ENCODE measurements at places on chromosomes 12 and 14.

GRCh38 chr12:102549691-102550090 is 69.3 kb upstream of the IGF1 start:
- DNase-seq: no peak

DNA sequence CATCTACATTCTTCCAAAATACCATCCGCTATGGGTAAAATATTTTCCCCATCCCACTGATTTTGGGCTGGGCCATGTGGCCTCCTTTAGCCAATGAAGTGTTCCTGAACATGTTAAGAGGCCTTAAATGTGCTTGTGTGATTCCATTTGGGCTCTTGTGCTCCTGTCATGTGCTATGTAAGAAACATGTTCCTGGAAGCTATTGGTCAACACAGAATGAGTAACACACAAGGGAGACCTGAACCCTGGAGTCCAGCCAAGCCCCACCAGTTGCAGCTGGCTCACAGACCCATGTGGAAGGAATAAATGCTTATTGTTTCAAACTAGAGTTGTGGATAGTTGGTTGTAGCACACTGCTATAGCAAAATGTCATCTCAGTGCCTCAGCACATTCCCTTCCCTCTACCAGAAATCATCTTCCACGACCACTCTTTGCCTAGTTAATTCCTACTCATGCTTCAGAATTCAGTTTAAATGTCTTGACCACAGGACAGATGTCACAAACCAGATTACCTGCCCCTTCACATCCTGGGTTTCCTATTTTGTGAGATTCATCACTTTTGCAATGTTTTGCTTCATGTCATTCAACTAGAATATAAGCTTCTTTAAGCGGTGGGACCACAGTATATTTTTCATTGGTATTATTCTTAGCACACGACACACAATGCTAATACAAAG is 217.3 kb upstream of the EEA1 start:
- DNase-seq: peak; percentile 81

- DNase-seq: peak; percentile 90
Measured at GRCh38 chr14:52369305-52369801, 55.2 kb downstream of the PTGER2 start.

GRCh38 chr12:127677537-127678131 is 589.3 kb upstream of the TMEM132C start:
- peak; percentile 63 for DNase-seq

DNA sequence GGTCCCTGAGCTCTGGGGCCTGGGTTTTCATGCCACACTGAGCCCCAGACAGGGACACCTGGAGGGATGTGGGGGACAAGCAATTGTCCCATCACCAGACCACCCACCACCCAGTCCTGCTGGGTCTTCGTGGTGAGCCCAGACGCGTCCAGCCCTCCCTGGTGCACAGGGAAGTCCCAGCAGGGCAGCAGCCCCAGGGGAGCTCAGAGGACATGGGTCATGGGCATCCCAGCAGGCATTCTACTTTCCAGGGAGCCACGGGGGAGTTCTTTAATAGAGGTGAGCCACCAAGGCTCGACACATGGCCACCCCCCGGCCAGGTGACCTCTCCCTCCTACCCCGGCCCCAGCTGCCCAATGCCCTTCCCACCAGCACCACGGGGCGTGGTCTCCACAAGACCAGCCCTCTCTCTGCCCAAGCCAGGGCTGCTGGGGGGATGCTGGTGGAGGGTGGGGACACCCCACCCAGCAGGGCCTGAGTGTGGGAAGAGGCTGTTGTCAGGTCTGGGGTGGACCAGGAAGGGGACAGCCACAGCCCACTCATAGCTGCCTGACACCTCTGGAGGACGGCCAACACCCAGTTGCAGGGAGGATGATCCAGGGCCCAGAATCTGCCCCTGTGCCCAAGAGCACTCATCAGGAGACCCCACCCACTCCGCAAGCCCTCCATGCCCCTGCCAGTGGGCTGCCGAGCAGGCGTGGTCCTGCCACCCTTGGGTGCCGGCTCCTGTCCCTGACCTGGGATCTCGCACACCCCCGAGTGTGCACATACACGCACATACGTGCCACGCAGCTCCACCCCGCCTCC is 14.1 kb downstream of the AKT1 start:
- DNase-seq: no peak

DNA sequence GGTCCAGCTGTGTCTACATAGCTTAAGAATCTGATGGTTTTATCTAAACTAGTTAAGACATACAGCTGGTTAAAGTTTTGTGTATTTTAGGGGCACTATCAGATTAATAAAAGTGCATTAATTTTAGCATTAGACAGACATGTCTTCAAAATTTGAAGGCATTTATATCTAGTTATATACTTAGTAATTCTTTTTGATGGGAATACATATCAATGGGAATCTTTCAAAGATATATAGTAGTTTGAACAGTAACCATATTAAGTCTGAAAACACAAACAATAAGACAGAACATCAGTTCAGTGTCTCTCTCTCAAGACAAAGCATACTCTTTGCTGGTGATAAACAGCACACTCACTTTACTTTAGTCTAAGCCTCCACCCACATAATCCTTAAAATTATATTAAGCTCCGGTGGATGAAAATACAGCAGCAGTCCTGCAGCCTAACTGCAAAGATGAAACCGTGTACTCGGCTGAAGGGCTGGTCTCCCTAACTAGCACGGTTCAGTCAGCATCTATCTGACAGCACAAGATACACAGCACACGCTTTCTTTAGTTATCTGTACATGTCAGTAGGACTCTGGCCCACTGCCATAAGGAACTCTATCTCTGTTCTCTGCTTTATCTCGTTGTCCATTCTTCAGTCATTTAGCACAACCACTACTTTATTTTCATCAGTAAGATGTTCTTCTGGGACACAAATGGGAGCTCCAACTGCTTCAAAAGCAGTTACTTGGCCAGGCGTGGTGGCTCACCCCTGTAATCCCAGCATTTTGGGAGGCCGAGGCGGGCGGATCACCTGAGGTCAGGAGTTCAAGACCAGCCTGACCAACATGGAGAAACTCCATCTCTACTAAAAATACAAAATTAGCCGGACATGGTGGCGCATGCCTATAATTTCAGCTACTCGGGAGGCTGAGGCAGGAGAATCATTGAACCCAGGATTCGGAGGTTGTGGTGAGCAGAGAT is 80.5 kb downstream of the MED13L start:
- peak; percentile 59 for DNase-seq

DNA sequence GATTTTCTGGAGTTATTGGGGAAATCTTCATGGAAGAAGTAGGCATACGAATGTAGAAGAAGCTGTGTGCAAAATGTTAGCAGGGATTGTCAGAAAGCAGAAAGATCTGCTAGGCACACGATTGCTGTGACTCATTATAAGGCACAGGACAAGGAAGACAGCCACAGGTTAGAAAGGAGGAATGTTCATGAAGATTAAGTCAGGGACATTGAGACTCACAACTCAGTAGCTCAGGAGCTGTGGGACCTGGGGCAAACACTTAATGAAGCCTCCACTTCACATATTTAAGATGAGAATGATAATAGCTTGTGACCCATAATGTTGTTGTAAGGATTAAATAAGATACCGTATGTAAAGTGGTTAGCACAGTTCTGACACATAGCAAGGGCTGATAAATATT is 26.6 kb upstream of the RTRAF start:
- DNase-seq: peak; percentile 10

- DNase-seq: no peak
Measured at GRCh38 chr14:29926228-29926627, 1.4 kb downstream of the PRKD1 start.

GRCh38 chr14:50139192-50139591 is 22.8 kb upstream of the VCPKMT start:
- DNase-seq: peak; percentile 76

- peak; percentile 98 for DNase-seq
Measured at GRCh38 chr12:101935890-101936746, 58.7 kb downstream of the DRAM1 start.

GRCh38 chr12:104175726-104176247 is 37.8 kb upstream of the NFYB start:
- no peak for DNase-seq

GRCh38 chr12:105264771-105265170 is 28.8 kb upstream of the APPL2 start:
- no peak for DNase-seq

DNA sequence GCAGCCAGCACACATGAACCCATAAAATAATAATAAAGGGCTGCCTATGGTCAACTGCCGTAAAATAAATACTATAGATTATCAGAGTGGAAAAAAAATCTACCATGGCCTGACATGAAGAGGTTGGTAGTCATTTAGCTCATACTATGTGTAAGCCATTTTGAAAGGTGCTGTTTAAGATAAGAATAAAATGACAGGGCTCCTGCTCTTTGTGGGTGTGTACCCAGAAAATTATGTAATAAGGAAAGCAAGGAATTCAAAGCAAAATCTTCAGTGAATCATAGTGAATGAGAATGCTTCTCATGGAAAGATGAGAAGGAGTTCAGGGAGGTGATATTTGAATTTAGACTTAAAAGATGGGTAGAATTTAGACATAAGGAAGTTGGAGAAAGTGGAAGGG is 42.9 kb upstream of the PPM1H start:
- DNase-seq: no peak

DNA sequence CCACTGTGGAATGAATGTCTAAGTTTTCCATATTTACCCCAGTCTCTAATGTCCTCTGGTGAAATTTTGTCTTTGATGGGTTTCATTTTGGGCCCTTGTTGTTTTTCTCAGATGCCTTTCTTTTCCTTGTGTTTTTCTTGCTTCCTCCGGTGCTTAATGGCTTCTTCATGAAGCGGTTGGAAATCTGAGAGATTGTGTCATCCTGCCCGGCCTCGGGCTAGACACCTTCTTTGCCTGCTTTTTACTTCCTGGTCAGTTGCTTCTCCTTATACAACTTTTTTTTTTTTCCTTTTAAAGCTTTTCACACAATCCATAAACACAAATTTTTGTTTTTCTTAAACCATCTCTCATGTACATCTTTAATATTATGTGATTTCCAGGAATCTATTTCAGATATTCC is 7.1 kb downstream of the ETV6 start:
- no peak for DNase-seq

- no peak for DNase-seq
Measured at GRCh38 chr12:110619534-110619953, 5.6 kb downstream of the TCTN1 start.

DNA sequence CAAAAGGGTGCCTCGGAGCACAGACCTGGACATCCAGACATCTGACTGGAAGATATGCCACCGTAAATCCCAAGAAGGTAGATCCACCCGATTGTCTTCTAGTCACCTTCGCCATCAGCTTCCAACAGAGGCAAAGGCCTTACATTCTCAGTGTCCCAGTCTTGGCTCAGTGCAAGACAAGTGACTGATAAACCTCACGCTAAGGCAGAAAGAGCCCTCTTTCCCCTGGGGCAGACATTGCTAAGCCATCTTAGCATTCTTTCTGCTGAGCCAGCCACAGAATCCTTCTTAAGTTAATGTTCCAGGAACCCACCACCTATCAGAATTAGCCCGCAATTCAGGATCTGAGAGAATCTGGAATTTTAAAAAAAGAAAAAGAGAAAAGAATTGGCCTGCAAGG is 4.3 kb upstream of the PLEKHG6 start:
- no peak for DNase-seq

GRCh38 chr12:56152756-56153677 is 630 bp downstream of the MYL6B start:
- no peak for DNase-seq

- DNase-seq: peak; percentile 89
Measured at GRCh38 chr12:24931666-24932405, 17.1 kb downstream of the BCAT1 start.

Measured in cardiac fibroblast (primary cell).